Left hindlimb (tissue), 1 donor: ENCODE measurements at places on chromosomes 12 and 14.

- no peak for DNase-seq
These were observed at the start of gene MMP19 for GRCh38 chr12:55842681-55843429. Gene MMP19, minus strand, starts transcription at chr12:55842936. Its CDS starts 106 bp downstream, at chr12:55842830.

DNA sequence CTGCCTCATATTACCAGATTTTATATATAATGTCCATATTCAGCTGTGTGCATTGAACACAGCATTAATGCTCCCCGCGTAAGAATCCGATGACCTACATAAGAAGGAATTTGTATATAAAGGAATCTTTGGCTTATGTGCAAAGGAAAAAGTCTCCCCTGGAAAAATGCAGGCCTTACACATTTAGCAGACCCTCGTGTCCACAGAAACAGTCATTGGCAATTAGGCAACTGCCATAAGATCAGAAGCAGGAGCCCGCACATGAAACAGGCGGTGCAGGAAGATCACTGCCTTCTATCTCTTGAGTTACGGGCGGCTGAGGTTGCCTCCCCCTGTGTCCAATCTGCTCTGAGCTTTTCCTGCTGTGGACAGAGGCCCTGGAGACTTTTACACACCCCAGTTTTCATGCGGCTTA lies 63.2 kb upstream of the RFX4 start:
- DNase-seq: no peak

- DNase-seq: no peak
These were observed 136.8 kb downstream of the DACT1 start for GRCh38 chr14:58774531-58774930.

DNA sequence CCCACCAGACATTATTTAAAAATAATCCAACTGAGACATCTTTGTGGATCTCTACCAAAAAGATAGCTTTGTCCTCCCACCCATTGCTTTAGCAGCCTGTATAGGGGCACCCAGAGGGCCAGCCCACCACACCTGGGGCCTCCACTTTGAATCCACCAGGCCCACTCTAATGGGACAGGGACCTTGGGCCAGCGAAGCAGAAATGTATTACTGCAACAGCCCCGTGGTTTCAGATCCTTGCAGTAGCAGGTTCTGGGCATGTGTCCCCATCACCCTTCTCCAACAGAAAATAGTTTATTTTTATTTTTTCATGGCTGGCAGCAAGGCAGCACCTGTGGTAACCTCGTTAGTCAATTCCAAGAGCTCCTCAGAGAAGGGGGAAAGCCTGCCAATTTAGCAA lies 218.4 kb downstream of the ZFP36L1 start:
- no peak for DNase-seq

DNA sequence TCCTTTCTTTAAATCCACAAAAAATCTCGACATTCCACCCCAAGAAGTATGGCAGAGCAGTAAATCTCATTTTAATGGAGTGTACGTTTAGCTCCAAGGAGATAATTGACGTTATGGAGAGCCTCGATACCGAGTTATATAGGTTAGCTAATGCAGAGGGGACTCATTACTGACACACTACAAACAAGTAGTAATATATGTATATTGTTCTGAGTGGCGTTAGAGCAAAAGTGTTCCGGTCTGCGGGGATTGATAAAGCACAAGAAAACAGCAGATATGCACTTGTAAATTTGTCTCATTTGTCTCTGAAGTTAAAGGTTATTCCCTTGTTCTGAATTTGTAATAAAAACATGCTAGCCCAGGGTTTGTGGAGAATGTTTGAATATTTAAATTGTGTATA lies 84.1 kb downstream of the BCL11B start:
- DNase-seq: no peak

DNA sequence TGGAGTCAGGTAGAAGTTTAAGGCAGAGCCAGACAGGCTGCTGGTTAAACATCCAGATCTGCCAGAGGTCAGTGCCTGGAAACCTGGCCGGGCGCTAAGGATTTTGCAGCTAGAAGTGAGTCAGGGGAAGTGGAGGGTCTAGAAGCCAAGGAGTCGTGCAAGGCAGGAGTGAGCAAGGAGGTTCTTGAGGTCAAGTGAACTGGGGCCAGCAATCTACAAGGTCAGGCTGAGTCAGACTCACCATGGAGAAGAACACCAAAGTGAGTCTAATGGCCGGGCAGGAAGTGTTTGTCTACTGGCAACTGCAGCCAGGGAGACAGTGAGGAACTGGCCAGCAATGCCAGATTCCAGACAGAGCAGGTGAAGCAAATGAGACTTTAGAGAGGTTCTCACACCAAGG lies 628.2 kb downstream of the ETNK1 start:
- DNase-seq: no peak
